ENCODE measurements at places on chromosomes 5 and 9.

- peak; percentile 79 for DNase-seq
These were observed 1.7 kb downstream of the TRIO start for GRCh38 chr5:14144586-14145434.

DNA sequence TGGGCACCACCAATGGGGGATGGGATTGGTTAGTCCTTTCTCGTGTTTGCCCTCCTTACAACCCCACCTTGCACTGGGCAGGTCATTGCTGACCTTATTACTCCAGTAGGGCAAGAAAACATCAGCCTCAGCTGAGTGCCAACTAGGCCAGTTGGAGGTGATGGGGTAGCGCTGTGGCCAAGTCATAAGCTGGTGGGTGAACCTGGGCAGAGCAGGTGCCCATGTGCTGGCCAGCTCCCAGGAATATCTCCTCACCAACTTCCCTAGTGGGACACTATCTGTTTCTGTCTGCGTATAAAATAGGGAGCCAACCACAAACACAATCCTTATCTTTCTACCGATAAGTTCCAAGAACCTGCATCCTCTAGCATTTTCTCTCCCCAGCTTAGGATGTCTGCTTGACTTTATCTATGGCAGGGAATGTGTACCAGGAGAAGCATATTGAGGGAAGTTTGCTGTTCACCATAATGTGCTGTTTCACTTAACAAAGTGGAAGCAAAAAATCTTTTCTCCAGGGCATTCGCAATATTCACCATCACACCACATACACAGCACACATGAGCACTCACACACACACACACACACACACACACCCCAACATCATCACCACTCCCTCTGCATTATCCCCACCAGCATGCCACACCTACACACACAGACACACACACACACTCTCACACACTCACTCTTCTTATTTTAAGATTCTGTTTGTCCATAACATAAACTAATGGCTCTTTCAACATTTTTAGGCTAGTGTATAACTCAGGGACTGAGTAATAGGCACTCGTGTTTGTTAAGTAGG is 390.0 kb downstream of the ENC1 start:
- no peak for DNase-seq

GRCh38 chr9:89387197-89387849 is 69.0 kb downstream of the SECISBP2 start:
- DNase-seq = no peak

DNA sequence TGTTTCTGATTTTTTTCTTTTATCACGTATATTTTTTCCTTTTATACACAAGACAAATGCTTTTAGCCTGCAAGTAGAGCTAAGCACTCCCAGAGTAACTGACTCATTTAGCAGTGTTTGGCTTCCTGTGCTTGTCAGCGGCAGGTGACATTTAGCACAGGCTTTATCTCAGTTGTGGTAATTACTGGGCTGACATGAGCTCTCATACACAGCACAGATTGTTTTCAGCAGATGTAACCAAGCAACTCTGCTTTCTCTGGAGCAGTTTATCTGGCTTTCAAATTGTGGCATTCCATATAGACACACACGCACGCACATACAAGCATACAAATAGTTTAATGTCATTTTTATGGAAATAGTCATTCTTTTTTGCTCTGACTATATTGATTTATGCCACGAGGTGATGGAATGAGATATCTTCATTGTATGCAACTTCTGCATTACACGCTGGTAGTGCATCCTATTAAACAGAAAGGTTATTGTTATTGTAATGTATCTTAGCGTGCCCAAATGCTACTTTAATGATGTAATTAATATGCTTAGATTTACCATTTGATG is 379.0 kb upstream of the GRAMD2B start:
- peak; percentile 28 for DNase-seq

DNA sequence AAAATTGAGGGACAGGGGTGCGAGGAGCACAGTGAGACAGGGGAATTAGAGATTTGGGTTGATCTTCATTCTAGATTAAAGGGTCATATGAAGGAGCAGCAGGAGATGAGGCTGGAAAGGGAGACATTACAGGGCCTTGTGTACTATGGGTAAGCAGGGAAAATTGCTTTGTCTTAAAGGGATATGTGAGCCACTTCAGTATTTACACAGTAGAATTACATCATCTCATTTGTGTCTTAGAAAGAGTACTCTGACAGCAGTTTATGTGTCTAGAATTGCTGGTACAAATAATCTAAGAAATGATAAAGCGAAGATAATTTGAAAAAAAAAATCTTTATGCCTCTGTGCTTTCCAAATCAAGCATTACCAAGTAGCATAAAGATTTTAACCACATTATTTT is 287.0 kb upstream of the ARRDC3 start:
- no peak for DNase-seq

DNA sequence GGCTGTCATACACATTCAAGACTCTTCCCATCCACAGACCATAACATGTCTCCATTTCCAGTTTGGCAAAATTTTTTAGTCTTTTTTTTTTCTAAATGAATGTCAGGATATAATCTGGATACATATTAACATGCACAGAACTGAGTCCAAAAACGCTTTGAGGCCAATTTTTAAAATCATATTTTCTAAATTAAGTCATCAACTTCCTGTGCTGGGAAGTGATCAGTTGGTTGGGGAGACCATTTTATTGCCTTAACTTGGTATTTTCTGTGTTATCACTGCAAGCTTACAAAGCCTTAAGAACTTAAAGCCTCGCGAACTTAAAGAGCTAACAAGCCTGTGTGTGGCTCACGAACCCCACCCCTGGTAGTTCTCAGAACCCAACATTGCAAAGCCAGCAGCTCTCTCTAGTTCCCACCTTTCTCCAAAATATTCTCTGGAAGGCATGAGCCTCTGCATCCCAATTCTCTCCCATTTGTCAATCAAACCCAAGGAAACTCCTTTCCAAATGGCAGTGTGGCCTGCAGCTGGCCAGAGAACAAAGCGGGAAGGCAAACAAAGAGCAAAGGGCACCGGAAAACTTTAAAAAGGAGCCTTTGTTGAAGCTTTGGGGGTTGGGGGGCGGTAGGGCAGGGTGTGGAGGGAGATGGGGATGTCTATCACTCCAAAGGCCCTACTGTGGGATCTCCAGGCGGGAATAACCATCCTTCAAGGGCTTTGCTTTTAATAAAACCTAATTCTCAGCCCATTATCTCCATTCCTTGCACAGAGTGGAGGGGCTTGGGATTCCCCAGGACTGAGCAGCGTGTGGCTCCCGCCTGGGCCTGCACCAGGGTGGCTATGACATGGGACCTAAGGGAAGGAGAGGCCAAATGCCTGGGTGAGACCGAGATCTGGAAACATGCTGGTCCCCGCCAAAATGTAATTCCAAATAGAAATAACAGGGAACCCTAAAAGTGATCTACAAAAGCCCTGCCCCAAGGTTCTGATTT is 65.0 kb downstream of the ROR2 start:
- DNase-seq = no peak

- DNase-seq = no peak
These were observed 1.2 kb downstream of the CDHR2 start for GRCh38 chr5:176550275-176550831.

DNA sequence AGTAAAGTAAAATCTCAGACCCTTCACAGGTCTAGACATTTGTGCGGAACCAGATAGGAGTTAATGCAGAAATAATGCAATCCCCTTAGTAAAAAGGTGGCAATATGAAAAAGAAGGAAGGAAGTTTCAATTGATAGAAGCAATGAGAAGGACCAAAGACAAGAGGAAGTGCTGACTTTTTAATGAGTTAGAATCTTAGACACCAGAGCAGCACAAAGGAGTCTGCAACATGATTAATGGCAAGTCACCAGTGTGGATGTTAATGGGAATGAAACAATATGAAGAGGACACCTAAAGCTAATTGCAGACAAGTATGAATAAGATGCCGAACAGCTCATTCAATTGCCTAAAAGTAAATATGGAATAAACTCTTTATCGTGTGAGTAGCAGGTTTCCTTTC is 50.9 kb downstream of the MEGF9 start:
- no peak for DNase-seq

DNA sequence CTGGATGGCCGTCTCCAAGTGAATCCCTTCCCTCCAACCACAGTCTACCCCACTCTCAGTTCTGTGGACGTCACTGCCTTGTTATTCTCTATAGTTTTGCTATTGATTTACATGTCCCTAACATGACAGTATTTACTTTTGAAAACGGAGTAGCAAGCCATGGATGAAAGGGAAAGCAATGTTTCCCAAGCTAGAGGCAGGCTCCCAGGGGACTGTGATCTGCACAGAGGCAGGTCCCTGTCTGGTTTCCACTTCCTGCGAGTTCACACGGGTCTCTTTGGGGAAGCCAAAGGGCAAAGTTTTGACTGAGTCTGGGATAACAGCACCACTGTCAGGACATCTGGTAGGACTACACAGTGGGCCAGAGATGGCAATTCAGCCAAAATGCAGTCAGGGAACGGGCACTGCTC is 12.7 kb downstream of the C9orf153 start:
- DNase-seq = no peak

GRCh38 chr5:83556190-83556589 is 84.6 kb downstream of the VCAN start:
- no peak for DNase-seq

- DNase-seq = no peak
These were observed 30.5 kb upstream of the MAP1B start for GRCh38 chr5:72076621-72077300.

- no peak for DNase-seq
These were observed 49.8 kb upstream of the ANGPTL2 start for GRCh38 chr9:127172066-127172707.

DNA sequence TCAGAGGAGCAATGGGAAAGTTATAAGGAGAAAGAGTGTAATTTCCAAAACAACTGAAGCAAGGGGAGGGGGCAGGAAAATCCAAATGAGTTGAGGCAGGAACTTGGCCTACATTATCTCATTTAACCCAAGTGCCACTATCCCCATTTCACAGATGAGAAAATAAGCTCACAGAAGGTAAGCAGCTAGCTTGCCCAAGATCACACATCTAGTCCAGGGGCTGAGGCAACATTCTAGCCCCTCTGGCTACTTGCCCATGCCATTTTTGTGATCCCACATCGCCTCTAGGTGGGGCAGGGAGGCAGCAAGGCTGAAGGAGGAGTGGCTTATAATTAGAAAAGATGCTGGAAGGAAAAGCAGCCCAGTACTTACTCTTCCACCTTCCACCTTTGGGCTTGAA is 2.6 kb upstream of the PSIP1 start:
- DNase-seq = no peak

DNA sequence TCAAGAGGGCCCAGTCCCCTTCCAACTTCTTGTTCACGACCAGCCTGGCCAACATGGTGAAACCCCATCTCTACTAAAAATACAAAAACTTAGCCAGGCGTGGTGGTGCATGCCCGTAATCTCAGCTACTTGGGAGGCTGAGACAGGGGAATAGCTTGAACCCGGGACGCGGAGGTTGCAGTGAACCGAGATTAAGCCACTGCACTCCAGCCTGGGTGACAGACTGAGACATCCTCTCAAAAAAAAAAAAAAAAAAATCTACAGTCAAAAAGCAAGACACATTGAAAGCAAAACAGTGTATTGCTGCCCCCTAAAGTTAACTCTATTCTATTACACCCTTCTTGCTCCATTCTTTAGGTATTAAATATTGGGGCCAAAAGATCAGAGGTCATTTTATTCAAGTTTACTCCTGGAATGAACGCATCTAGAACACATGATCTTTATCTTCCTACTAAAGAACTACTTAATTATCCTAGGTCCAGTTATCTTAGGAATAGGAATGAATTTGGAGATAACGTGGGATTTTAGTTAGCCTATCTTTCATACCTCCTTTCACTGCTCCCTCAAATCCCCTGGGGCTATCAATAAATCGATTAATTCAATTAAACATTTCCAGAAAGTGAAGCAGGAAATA is 2.4 kb downstream of the ATG12 start:
- peak; percentile 48 for DNase-seq

DNA sequence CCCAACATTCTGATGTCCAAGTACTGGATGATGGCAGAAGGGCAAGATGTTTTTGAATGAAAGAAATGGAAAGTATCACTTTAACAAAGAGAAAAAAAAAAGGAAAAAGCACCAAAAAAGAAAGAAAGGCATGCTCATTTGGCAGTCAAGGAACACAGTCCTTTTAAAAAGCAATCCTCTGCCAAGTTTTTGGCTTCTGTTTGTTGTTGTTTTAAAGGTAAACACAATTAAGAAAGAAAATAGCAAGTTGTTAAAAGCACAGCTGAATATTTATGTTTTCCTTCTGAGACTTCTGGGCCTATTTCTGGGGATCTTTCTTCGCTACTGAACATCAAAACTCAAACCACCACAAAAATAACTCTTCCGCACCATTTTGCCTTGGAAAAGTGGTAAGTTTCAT is 162.1 kb downstream of the TRPM3 start:
- no peak for DNase-seq

DNA sequence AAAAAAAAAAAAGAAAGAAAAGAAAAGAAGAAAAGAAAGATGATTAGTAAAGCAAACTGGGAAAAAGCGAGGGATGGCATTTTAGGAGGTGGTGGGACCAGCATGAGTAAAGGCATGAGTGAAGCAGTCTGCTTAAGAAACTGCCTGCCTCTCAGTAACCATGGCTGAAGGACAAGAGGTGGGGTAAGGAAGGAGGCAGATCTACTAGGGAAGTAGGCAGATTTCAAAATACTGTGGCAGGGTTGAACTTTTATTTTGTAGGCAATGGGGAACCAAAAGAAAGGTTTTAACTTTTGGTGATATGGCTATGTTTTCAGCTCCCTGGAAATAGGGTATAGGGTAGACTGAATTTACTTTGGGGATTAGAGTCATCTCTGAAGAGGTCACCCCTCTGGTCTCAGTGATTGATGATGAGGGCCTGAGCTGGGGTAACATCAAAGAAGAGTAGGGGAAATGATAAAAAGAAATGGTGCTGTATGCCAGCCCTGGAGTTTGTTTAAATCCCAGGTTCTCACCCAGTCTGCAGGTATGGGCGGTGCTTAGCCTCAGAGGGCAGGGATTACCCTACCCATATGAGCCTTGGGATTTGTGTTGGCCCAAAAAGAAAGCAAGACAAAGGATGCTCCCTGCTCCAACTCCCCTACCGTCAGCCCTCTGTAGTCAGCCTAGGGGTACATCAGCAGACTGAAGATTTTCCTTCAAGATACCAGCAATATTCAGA is 316.2 kb downstream of the CWC27 start:
- DNase-seq = no peak

DNA sequence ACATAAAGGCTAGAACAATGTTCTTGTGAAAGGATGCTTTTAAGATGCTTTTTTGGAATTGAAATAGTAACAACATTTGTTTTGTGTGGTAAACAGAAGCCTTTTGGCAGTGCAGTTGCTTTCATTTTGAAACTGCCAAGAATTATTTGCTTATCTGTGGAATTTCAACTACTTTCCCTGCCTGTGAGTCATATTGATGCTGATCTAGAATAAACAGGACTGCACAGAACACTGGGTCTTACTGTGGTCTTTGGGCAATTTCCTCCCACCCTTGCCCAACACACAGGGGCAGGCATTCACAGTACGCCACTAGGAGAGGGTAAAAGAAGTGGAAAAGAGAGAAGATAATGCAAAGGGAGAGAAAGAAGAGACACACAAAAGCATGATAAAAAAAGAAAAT is 483.7 kb downstream of the ELAVL2 start:
- DNase-seq = peak; percentile 11

Data from AG20443 (cell line).